ENCODE measurements at places on chromosomes 6 and 20.

- no peak for DNase-seq
Measured at GRCh38 chr6:135097172-135097571, 42.5 kb upstream of the HBS1L start.

GRCh38 chr6:6713657-6714056 lies 125.1 kb downstream of the LY86 start:
- no peak for DNase-seq

DNA sequence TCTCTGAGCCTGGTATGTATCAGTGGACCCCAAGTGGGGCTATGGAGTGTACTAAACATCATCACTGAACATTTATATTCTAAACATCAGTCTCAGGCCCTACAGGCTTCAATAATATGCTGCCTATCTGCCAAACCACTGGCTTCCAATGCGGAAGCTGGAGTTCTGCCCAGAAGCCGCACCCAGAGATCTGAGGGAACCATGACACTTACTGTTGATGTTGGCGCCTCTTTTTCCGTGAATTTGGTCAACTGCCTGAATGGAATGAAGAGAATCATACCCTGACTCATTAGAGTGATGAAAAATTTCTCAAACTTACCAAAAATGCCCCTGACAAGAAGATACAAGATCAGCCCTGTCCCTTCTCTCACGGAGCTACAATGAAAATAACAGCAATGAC lies 66.2 kb downstream of the SLC22A23 start:
- peak; percentile 54 for DNase-seq

DNA sequence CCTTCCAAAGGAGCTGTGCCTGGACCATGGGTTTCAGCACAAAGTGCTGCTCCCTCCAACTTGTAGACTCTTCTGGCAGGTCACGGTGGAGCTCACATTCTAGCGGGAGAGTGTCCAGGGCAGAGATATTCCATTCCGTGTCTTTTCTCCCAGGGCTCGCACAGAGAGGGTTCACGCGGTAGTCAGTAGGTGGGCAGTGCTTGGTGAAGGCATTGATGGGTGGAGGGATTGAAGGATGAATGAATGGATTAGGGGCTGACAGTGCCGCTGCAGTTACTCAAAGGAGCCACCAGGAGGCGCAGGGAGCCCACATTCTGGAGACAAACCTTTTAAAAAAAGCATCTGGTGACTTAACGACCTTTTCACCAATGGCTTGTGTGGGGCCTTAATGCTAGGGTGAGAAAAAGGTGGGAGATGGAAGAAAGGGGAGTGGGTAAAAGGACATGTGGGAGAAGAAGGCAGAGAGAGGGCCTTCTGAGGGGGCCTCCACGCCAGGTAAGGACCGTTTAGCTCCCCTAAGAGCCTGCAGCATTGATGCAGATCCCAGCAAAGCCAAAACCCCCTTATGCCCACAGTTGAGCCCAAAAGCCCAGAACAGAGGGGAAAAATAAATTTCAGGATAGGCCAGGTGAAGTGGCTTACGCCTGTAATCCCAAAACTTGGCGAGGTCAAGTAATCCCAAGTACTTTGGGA lies 17.5 kb upstream of the FAM110A start:
- peak; percentile 64 for DNase-seq

GRCh38 chr6:130322673-130323268 lies 43.0 kb upstream of the TMEM200A start:
- DNase-seq: no peak

DNA sequence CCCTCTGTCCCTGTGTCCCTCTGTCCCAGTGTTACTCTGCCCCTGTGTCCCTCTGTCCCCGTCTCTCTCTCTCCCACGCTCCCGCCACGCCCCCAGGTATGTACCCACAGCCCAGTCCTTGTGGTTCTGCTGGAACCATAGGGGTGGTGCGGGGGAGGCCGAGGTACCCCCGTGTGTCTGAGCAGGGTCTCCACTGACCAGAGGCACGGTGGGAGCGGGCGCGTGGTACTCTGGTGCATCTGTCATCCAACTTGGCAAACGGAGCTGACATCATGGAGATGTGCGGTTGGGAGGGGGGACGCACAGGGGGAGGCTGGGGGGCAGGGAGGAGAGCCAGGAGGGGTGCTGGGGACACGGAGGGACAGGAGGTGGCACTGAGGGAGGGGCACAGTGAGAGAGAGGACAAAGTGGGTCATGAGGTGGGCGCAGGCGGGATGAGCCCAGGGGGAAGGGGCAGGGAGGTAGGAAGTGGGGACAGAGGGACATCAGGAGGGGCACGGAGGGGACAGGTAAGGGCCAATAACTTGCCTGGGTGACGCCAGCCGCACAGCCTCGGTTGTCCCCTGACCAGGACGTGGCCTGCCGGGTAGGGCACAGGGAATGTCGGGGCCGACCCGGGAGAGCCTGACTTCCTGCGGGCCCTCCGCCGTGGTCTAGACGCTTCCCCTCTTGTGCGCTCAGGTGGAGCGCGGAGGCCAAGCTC lies 163.6 kb upstream of the PDE10A start:
- DNase-seq: no peak

GRCh38 chr6:35317483-35318195 lies 20.0 kb downstream of the DEF6 start:
- no peak for DNase-seq

All from H54 (cell line).